Right lung (tissue), 10 donors: ENCODE measurements at places on chromosomes 1 and 21.

GRCh38 chr1:107140703-107141490, at the start of gene NTNG1:
Gene NTNG1 (plus strand): TSS chr1:107141039.
- DNase-seq = peak; percentile 17

DNA sequence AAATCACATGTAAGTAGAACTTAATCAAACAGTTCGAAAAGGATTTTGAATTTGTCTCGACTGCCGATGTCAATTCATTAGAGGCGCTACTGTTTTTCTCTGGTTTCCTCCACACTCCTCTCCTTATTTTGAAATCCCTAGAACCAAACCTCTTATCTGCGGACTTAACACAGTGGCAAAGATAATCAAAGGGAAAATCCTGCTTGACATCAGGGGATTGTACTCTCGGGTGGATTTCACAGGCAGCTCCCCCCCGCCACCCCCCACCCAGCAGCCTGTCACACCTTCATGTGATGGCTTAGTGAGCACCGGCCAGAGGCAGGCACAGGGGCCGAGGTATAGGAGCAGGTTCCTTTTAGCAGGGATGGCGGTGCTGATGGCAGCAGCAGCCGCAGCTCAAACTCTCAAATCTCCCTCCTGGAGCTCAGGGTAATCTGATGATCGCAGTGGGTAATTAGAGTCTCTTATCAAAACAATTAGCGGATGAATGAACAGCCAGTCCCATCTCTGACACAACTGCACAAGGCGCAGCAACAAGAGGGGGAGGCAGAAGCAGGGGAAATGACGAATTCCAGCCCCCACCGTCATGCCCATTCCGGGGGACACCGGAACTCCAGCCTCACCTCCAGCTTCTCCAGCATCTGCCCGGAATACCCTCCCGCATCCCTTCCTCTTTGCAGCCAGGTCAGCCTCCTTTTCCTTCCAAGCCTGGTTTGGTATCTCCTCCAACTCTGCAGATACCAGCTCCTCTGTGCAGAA, 80.3 kb downstream of the SSBP3 start:
- no peak for DNase-seq

DNA sequence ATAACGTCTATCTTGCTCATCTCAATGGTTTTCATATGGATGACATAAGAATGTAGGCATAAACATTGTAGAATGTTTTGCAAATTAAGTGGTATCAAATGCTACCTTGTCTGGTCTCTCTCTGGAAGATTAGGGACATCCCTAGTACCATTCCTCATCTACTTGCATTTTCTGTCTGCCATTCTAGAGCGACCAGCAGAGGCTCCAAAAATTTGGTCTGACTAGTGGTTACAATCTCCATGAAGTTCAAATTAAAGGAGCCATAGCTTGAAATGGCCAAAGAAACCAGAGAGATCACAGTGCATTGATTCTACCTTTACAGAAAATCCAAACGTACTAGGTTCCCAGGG, 1.1 kb downstream of the CD84 start:
- DNase-seq = no peak

GRCh38 chr1:205917466-205918238, 25.6 kb downstream of the SLC26A9 start:
- no peak for DNase-seq

- DNase-seq = no peak
Observed at GRCh38 chr1:53627666-53628065, 111.3 kb downstream of the GLIS1 start.

- no peak for DNase-seq
Observed at GRCh38 chr1:212794561-212795014, 2.9 kb downstream of the TATDN3 start.

GRCh38 chr1:214636436-214636835, 33.4 kb downstream of the CENPF start:
- DNase-seq = no peak

DNA sequence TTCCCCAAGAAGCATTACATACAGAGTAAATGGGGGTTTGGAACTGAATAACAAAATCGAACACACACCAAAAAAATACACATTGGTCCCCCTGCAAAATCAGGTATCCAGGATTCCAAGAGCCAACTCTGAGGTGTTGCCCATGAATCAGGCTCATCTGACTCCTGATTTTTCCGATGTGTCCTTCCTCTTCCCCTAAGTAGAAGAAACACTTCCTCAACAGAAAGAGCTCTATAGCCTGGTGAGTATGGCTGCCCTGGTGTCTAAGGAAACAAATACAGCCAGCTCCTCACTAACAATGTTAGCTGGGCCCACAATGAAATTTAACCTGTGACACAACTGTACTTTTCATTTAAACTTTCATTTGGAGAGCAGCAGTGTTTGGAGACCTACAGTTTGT, 33.6 kb downstream of the ERI3 start:
- no peak for DNase-seq

DNA sequence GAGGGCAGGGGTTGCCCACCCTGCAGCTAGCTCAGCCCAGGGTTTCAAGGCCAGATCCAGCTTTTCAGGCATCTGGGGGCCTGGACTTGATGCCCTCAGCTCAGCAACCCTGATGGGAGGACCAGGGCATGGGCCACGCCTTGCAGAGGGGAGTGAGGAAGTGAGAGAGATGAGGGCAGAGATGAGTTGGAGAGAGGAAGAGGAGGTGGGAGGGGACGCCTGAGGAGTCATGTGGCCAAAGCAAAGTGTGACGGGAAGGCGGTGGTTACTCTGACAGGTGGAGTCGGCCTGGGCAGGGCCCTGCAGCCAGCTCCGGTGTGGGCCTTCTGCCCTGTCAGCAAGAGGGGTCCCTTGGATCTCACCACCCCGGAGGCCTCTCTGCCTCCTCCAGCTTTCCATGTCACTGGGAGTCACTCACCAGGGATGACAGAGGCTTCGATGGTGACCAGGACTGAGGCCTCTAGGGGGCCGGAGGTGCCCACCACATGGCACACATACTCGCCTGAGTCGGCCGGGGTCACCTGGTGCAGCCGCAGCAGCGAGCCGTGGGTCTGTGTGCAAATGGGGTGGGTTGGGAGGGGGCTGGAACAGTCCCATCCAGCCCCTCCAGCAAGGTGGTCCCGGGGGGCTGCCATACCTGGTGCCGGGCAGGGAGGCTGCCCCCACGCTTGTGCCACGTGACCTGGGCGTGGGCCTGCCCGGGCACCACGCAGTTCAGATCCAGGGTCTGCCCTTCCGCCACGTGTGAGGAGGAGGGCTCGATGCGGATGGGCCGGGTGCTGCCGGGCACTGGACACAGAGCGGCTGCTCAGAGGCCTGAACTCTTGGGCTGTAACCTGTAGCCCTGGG, 40.4 kb downstream of the LDLRAD2 start:
- no peak for DNase-seq

DNA sequence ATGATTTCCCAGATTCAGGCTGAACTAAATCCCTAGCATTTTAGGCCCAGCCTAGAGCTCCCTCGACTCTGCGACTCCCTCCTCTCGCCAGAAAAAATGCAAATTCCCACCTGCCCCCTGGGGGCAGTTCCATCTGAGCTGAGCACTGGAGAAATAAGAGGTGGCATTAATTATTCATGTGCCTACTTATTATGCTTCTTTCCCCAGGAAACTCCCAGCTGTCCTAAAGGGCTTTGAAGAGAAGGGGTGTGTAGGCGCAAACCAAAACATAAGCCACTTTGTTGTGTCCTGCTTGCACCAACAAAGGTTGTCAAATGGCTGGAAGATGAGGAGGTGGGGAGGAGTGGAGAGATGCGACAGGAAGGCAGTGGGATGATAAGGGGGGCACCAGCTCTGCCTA, 41.4 kb upstream of the GOLT1A start:
- DNase-seq = no peak

DNA sequence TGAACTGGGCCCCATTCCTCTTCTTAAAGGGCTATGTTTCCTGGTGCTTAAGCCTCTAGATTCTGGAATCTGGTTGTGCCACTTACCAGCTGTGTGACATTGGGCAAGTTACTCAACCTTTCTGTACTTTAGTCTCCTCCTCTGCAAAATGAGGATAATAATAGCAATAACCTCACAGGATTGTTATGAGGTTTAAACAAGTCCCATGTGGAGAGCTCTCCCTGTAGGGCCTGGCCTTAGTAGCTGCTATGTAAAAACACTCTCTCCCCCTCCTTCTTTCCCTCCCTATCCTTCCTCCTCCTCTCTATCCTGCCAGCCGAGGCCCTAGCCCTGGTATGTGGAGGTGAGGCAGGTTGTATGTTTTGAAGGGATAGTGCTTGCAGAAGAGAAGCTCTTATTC, 8.2 kb upstream of the PEAR1 start:
- no peak for DNase-seq

DNA sequence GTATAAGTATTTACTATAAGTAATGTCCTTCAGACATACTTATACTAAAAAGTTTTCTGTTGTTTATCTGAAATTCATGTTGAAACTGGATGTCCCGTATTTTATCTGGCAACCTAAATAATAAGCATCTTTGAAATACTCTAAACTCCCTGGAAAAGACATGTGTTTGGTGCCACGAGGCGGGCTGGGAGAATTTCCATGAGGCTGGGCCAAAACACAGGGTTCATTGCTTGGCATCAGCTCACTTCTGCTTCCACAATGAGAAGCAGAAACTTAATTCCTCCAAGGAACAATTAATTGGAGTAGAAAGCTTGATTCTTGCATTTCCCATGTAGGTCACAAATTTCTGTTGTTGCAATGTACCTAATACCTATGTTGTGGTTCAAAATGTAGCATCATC, 110.2 kb downstream of the PSMG1 start:
- DNase-seq = no peak

- peak; percentile 50 for DNase-seq
Observed at GRCh38 chr1:45864167-45865106, 61.0 kb downstream of the MAST2 start.

DNA sequence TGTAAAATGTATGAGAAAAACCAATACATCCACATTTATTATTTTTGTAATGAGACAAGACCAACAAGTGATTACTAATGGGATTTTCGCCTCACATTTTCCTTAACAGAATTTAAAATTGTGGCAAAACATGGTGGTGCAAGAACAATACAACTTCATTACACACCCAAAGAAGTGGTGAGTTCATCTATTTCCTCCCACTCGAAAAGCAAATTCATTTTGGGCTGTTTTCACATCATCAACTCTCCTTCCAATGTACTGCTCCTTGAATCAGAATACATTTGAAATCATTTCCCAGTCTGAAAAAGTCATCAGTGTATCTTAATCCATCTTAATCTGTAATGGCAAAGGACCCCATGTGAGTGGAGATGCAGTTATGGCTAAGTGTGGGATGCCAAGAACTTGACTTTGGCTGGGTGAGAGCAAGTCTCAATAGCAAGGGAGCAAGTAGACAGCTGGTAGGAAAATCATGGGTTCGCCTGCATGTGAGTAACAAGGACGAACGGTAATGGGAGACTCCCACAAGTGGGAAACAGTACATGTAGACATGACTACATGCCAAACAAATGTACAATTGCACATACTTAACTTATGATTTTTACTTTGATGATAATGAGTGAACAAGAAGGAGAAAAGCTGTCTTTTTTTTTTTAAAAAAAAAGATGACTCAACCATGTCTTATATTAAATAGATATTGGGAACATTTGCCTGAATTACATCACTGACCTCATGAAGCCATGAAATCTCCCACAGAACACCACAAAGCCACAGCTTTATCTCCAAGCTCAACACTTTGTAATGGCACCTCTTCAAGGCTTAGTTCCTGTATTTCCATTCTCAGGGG, 46.0 kb downstream of the RUNX1 start:
- DNase-seq = peak; percentile 87

- no peak for DNase-seq
Observed at GRCh38 chr1:99603699-99604560, 42.0 kb upstream of the PALMD start.

GRCh38 chr1:160197231-160197630, 6.9 kb downstream of the CASQ1 start:
- no peak for DNase-seq

DNA sequence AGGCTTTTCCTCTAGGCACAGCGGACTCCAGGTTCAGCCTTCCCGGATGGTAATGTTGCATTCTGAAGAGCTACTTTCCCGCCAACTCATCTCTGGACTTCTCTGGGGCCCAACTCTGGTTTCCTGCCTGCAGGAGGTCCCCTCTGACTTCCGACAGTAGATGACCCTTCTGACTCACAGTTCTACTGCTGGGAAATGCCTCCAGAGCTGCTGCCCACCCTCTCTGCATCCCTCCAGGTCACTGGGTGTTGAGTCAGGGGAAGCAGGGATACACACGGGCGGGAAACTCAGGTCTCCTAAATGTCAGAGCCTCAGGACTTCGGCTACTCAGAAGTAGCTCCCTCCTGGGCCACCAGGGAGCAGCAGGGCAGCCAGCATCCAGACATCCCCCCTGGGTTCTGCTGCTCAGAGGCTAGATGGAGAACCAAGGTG, 2.1 kb upstream of the KIF21B start:
- no peak for DNase-seq

DNA sequence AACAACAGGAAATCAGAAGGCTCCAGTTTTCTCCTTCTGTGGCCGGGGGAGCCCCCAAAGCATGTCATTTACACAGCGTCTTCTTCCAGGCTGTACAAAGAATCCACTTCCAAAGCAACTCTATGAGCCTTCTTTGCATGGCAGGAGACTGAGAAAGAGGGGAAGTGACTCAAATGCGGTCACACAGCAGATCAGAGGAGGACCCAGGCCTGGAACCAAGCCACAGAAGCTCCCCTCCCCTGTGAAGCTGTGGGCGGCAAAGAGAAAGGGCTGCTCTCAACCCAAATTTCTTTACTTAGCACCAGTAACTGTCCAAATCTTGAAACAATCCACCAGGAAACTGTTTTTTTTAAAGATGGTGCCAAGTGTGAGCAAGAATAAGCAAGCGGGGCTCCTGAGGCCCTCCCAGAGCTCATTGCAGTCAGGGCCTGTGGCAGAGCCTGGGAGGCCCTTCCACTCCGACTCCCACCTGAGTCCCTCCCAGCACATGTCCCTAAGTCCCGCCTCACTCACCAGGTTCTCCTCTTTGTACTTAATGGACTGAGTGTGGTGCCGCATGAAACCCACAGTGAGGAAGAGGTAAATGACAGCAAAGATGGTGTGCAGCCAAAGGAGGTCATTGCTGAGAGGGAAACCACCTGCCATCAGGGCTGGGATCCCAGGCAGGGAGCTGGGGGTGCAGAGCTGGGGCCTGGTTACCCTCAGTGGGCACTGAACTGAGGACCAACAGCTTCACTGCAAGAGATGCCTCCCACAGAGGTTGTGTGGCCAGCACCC, 15.9 kb downstream of the TMEM63A start:
- DNase-seq = no peak

DNA sequence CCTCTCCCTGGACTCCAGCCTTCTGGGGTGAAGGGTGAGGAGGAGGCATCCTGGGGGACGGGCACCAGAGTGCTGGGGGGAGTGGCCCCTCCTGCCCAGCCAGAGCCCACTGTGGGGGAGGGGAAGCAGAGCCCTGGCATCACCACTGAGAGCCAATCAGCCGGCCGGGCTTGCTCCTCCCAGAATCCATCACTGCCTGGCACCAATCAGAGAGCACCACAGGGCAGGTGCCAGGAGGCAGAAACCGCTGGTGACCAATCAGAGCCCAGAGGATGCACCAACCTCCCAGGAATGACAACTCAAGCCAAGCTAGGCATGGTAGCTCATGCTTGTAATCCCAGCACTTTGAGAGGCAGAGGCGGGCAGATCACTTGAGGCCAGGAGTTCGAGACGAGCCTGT, 27.9 kb downstream of the CASZ1 start:
- no peak for DNase-seq
